ENCODE measurements at places on chromosomes 12 and 14.

- DNase-seq, result no peak
These were observed 109.8 kb upstream of the DNM1L start for GRCh38 chr12:32569259-32569658.

DNA sequence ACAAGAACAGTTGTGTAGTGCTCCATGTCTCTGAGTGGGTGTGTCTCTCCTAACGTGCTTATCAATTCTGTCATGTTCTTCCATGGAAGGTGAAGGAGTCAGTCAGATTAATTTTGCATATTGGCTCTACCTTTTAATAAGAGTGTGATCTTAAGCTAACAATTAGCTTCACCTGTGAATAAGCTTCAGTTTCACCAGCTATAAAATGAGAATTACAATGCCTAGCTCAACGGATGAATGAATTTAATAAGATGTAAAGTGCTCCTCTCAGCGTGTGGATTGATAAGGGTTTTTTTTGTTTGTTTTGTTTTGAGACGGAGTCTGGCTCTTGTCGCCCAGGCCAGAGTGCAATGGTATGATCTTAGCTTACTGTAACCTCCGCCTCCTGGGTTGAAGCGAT, 32.7 kb downstream of the CCDC175 start:
- no peak for DNase-seq

DNA sequence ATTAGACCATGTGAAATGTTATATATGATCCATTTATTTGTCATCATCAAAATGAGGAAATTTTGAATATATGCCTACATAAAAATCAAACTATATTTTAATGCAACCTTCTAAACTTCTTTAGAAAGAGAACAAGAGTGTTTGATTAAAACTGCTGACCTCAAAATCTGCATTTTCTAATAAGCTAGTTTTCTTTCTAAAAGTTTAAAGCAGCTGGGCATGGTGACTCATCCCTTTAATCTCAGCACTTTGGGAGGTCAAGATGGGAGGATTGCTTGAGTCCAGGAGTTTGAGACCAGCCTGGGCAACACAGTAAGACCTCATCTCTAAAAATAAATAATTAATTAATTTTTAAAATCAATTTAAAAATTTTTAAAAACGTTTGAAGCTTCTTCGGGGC, 36.2 kb downstream of the GNPTAB start:
- DNase-seq, result no peak

GRCh38 chr12:118846416-118846815, 134.9 kb upstream of the SRRM4 start:
- no peak for DNase-seq

- DNase-seq, result no peak
These were observed 687 bp upstream of the RPS29 start for GRCh38 chr14:49586673-49587460.

GRCh38 chr12:63919756-63920155, 75.3 kb downstream of the SRGAP1 start:
- DNase-seq, result no peak

DNA sequence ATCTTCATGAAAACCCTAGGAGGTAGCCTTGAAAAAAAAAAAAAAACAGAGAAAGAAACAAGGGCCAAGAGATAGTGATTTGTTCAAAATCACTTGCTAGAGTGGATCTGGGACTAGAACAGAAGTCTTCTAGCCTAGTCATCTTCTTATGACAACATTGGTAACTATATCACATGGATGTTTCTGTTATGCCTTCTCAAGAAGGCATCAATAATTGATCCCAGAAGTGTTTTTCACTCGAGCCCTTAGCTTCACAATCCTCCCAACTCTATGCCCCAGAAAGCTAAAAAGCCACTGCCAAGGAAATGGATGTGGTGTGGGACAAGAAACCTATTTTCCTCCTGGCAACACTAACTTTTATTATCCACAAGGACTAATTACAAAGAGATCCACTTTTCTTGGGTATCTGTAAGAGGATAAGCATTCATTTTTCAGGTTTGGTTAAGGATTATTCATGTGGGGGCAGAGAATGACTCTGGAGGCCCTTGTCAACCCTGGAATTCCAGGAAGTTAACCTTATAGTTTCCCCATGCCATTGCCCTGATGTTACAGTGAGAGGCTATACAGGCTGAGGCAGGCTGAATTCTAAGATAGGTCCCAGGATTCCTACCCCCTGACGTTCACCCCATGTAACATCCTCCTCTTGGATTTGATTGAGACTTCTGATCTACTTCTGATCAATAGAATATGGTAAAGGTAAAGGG, 67.7 kb upstream of the CPM start:
- no peak for DNase-seq

DNA sequence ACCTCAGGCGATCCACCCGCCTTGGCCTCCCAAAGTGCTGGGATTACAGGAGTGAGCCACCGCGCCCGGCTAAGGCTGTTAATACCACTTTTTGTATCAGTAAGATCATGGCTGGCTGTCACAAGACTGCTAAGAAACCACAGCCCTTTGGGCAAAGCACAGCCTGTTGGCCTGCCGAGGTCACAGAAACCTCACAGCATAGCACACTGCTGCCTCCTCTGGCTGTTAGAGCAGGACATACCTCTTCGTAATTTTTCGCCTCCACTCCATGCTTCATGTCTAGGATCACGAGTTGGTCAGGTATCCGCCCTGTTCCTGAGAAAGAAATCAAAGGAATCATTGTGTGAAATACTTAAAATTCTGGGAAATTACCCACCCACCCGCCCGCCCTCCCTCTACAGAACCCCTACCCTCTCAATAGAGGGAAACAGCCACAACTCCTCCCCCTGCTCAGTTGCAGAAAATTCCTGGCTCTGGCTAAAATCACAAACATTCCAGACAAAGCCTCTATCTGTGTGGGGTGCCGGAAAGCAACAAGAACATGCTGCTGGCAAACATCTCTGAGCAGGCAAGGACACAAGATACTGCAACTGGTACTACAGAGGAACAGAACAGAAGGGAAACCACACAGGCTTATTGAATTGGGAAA, 20.7 kb upstream of the NEK9 start:
- no peak for DNase-seq

DNA sequence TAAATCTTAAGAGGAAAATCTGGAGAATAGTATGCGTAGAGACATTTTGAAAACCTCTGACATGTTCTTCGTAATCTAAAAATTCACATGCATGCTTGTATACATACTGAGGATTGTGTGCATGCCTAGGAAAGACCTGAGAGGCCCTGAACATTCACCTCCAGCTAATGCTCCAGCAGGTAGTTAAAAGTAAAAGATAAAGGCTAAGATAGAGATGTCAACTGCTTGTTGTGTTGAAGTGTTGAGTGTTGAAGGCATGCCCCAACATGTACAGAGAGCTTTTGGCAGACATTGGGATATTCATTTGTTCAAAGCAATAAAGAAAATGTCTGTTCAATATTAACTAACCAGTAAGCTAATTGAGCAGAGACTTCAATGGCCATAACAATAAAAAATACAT, 118.6 kb upstream of the SYT1 start:
- no peak for DNase-seq

DNA sequence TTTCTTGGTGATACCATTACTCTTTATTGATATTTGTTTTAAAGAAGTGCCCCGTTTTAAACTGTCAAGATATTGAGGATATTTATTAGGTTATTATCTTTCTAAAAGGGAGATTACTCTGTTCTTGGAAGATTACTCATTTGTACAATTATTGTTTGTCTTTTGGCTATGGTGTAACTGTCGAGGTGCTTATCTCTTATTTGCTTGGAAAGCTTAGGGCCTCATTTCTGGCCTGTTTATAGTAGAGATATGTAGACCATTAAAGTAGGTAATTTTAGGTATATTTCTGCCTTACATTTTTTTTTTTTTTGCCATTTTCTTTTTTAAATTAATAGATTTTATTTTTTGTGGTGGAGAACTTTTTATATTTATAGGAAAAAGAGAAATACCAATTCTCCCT, 74.2 kb downstream of the KTN1 start:
- DNase-seq, result no peak

GRCh38 chr14:48107646-48108045, 432.2 kb upstream of the MDGA2 start:
- DNase-seq, result no peak

DNA sequence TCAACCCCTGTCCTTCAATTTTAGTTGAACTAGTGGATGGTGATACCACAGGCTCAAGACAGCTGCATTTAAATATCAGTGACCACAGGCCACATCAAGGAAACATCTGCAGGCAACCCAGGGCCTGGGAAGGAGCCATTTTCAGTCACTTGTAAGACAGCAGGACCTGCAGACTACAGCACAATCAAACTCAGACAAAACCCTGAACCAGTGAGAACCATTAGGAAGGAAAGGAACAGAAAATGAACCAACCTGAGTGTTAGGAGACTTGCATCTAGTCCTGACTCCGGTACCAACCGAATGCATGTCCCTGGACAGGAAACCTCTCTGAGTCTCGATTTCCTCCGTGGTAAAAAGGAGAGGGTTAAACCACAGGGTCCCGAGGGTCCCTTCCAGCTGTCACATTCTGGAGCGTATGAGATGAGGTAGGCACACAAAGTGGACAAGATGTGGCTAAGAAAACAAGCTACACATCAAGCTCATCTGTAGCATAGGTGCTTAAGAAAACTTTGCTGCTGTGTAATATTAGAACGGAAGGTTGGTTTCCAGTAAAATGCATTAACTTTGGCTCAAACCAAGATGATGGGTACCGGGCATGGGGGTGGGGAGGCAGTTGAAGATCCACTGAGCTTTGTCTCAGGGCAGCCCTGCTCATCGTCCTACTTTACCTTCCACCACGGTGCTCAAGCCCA, 1.6 kb upstream of the CDKN1B start:
- DNase-seq, result no peak

- DNase-seq, result no peak
These were observed 15.2 kb downstream of the CALM1 start for GRCh38 chr14:90412058-90412457.

DNA sequence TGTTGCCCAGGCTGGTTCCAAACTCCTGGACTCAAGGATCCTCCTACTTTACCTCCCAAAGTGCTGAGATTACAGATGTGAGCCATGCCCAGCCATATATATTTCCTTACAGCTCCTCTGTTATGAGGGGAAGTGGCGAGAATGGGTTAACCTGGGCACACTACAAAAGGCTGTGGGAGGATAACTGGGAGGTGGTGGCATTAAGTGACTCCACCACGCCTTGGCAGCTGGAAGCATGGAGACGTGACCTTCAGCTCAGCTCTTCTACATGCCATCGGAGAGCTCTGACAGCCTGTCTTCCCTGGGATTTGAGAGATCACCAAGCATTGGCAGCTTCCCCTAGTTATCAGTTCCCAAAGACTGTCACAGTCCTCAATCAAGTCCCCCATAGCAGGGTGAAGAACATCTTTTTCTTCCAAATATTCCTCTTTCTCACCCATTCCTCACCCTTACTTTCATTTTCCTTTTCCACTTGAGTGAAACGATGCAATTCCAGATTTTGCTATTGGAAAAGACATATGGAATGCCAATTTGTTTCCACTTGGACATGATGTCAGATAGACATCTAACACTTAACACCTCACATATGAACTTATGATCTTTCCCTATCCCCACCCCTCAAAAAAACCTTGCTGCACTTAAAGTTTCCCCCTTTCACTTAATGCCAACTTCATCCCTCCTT, 48.5 kb downstream of the PHLDA1 start:
- no peak for DNase-seq

- DNase-seq, result no peak
These were observed 20.9 kb downstream of the ZC2HC1C start for GRCh38 chr14:75090353-75090752.

DNA sequence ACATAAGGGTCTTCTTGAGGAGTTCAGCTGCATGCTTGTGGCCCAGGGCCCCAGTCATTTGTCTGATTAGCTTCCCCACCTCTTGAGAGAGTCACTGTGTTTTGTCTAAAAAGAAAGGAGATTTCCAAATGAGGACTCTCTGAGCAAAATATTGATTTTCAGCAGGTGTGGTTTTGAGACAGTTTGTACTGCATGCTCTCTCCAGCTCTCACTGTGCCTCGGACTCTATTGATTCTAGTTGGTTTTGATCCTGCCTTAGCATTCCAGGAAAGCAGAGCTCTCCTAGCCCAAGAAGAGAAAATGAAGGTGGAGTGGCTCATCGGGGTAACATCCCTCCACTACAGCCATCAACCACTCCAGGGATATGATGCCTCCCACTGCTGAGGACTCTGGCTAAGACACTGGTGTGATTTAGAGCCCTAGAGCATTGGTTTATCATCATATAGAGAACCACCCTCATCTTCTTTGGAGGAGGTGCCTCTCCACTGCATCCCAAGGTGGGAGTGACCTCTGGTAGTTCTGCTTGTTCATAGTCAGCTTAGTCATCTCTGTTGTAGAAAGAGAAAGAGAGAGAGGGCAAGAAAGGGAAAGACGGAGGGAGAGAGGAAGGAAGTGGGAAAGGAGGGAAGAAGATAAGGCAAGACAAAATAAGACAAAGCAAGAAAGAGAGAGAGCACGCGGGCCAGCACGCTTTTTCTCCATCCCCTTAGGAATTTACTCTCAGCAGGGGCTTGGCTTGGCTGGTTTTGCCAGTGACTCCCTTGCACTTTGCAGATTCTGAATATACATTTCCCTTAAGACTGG, 365.6 kb downstream of the DPF3 start:
- DNase-seq, result no peak

DNA sequence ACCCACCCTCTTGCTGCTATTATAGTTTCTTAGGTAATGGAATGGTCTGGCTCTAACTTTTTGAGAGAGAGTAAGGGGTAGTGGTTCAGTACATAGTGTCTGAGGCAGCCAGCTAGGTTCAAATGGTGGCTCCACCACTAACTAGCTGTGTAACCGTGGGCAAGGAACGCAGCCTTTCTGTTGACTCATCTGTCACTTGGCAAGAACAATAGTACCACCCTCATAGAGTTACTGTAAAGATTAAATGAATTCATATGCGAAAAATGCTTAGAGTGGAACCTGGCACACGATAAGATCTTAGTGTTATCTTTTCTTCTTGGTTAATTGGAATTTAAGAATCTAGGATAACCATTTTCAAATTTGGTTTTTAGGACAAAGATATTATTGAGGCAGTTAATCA, 14.0 kb downstream of the CCDC62 start:
- DNase-seq, result no peak

- no peak for DNase-seq
These were observed 121.6 kb downstream of the VEZT start for GRCh38 chr12:95339086-95339788.

- no peak for DNase-seq
These were observed 3.7 kb downstream of the ASB2 start for GRCh38 chr14:93972618-93973205.

- no peak for DNase-seq
These were observed 259.5 kb upstream of the PKP2 start for GRCh38 chr12:33156042-33156441.

DNA sequence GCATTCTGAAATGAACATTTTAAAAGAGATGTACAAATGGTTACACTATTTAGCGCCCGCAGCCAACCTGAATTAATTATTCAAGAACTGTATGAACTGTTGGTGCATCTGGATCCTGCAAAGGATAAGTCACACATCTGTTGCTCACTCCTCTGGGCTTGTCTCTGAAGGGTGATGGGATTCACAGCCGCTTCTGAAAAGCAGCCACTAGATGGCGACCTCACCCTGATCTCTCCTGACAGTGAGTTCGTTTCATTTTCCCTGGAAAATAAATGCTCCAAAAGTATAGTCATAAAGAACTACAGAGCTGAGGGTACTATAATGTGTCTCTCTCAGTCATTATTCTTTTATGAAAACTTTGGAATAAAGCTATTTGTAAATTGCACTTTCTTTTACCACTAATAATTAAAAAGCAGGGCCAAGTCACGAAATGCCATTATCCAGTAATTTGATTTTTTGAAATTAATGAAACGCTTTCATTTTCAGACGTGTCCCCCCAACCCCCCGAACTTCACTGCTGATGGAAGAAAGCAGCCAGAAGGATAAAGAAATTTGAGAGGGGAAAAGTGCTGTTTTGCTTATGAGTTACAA, 789.6 kb downstream of the NRXN3 start:
- peak; percentile 5 for DNase-seq

GRCh38 chr12:121773011-121773777, 20.3 kb downstream of the RHOF start:
- peak; percentile 57 for DNase-seq

Data from caudate nucleus (tissue), 63 donors.